ENCODE measurements at places on chromosomes 11 and 22.

DNA sequence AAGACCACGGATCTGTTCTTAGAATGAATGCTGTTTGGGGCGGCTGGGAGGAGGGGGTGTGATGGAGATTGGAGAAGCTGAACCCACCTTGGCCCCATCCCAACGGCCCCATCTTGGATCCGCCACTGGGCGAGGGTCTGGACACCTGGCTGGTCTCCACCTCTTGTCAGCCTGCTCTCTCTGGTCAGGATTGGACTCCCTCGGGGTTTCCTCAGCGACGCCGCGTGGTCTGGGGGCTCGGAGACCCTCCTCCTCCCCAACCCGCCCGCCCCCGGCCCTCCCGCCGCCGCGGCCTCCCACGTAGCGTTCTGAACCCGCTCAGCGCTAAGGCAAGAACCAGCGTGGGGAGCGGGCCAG is 4.3 kb upstream of the FLI1 start:
- no peak for DNase-seq

GRCh38 chr11:6737872-6738466 is 33.8 kb downstream of the OR2AG2 start:
- DNase-seq, result no peak

DNA sequence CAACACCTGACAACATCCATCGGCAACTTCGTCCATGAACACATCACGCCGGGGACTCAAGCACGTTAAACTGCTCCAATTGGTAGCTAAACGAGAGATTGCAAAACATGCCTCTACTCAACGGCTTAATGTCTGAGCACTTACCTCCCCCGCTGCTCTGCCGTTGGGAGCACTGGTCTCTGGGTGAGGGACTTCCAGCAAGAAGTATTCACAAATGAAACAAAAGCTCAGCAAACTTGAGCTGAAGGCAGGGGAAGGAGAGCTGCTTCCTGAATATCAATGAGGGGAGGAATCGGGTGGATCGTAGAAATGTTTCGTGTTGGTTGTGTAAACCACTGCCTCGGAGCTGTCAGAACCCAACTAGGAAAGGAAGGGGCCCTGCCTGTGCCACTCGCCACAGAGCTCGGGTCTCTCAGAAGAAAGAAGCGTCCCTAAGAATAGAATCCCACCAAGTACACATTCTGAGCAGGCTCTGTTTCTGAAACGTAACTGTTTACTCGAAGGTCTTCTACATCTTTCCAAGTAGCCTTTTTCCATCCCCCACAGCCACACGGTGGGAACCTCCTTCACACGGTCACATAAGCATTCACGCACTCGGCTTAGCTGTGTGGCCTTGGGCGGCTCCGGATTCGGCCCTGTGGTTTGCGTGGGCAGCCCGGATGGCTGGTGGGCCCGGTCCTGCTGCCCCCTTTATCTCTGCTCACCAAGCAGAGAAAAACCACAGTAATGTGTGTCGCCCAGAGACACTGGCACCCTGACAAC is at the start of gene MLC1:
Gene MLC1, minus strand, starts transcription at position 216 of the 762 bp plus-strand sequence. CDS start 524 bp downstream, outside the sequence.
- DNase-seq, result no peak

- no peak for DNase-seq
Observed at GRCh38 chr11:129257512-129257911, 65.4 kb upstream of the ARHGAP32 start.

- DNase-seq, result no peak
Observed at GRCh38 chr11:122020902-122021301, 95.1 kb downstream of the BLID start.

DNA sequence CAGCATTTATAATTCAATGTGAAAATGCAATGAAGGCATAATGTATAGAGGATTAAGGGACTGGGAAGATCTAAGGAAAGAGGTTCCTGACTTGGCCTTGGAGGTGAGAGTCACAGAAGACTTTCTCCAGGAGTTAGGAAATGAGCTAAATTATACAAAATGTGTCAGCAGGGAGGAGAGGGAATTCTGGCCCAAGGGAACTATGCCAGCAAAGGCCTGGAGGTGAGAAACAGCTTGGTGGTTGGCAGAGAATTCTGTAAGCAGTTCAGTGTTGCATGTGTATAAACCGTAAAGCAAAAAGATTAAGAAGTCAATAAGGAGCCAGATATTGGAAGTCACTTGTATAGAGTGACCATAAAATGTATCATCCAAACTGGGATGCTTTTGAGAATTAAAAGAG is 142.2 kb upstream of the SESN3 start:
- no peak for DNase-seq

GRCh38 chr11:58830673-58831301 is 13.7 kb downstream of the GLYATL2 start:
- no peak for DNase-seq

GRCh38 chr22:50704510-50705218 is 32.0 kb downstream of the SHANK3 start:
- DNase-seq, result no peak

All from cortex of kidney (tissue), 1 donor.